ENCODE measurements at places on chromosomes 7 and 10.
A peak's percentile ranks its signal among the peaks of the same experiment; 100 is the strongest.

DNA sequence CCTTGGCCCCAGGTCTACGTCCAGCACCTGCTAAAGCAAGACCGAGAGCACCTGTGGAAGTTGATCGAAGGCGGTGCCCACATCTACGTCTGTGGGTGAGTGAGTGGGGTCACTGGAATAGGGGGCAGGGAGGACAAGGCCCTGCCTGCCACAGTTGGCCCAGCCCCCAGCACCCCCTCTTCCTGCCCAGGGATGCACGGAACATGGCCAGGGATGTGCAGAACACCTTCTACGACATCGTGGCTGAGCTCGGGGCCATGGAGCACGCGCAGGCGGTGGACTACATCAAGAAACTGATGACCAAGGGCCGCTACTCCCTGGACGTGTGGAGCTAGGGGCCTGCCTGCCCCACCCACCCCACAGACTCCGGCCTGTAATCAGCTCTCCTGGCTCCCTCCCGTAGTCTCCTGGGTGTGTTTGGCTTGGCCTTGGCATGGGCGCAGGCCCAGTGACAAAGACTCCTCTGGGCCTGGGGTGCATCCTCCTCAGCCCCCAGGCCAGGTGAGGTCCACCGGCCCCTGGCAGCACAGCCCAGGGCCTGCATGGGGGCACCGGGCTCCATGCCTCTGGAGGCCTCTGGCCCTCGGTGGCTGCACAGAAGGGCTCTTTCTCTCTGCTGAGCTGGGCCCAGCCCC is 8.1 kb downstream of the TMEM120A start:
- no peak for DNase-seq

DNA sequence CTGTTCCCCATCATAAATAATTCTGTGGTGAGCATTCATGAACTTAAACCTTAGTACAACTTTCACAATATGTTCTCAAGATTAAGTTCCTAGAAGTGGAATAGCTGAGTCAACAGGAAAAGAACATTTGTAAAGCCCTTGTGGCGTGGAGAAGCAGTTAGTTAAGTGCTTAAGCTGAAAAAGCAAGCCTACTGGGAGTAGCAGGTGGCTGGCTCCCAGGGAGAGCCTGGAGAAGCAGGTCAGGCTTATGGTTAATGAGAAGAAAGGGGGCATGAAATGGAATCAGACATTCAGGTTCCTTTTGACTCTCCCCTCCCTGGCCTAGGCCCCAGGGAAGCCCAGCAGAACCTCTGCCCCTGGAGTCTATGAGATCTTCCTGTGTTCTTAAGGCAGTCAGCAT is 35.3 kb downstream of the VSTM4 start:
- DNase-seq = no peak

GRCh38 chr10:12649012-12649584 is 299.8 kb downstream of the CAMK1D start:
- no peak for DNase-seq

DNA sequence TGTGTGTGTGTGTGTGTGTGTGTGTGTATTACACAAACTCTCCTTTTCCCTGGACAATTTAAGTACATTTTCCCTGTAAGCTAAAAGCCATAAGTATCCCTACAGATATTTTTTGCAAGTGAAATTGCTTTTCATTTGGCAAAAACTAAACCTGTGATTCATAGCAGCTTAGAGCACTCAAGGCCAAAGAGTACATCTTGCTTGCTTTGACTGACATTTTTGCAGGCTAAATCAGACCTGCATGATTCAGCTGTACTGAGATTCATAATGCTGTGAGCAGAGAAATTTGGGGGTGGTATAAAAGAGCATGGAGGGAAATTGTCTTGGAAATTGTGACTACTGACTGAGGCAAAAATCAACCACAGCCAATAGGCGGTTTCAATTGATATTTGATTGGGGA is 500.4 kb downstream of the GFRA1 start:
- no peak for DNase-seq

DNA sequence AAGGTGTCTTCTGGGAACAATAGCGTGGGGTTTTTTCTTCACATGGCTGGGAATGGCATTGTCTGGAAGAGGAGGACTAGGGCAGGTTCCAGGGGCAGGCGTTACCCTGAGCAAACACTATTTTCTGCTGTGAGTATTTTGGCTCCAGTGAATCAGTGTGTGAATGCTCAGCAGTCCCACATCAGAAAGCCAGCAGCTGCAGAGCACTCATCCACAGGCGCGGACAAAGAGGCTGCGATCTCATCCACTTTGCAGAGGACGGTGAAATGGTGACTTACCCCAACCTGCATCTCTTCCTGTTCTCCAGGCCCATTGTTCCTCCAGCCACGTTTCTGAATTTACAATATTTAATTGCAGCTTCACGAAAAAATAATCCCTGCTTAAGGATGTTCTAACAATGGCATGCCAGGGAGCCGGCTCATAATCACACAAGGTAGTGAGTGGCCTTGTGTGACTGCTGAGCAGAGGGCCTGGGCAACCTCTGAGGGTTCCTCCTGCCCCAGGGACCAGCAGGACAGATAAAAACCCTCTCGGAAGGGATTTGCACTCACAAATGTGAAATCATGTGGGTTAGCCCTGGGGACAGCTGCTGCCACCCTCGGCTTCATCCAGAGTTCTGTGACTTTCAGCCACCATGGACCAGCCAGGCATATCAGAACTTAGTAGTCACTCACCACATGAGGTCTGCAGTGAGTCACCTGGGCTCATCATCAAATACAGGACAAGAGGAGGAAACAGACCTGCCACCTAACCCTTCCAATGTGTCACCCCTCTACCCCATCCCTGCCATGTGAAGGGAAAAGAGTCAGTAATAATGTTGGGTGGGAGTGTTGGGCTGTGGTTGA is 65.0 kb upstream of the EN2 start:
- peak; percentile 42 for DNase-seq

- DNase-seq = no peak
Measured at GRCh38 chr7:89987665-89988064, 166.6 kb upstream of the STEAP1 start.

- DNase-seq = no peak
Measured at GRCh38 chr10:48786606-48787282, 102.1 kb downstream of the WDFY4 start.

DNA sequence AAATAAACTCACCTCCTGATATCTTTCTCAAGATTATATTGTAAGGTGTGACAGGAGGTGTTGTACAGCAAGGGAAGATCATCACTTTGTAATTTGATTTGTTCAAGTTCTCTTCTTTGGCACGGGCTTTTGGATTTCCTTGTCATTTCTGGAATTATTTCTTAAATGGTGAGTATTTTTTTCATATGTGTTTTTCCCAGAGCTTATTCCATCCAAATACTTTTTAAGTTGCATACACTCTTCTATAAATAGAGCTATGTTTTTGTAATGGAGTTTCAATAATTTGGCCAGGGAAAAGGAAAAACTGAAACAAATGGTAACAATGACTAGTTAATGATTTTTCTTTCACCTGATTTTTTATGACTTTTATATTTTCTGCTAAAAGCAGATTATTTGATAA is 92.5 kb downstream of the CFAP58 start:
- DNase-seq = no peak

GRCh38 chr10:14052931-14053330 is 277.8 kb downstream of the FRMD4A start:
- no peak for DNase-seq

DNA sequence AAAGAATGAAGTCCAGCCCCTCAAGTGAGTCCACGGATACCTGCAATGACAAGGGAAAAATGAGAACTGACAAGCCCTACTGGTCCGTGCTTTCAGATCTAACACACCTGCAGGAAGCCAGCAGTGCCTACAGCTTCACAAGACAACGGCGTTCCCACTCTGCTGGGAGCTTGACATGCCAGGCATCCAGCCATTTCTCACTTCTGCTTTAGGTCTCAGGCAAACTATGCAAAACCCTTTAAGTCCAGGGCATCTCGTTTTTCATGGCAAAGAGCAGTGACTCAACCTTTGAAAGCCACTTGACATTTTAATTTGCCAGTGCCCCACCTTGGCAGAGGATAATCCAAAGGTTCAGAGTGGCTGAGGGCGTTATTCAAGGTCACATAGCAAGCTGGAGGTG is 49.1 kb upstream of the GPAM start:
- DNase-seq = no peak

DNA sequence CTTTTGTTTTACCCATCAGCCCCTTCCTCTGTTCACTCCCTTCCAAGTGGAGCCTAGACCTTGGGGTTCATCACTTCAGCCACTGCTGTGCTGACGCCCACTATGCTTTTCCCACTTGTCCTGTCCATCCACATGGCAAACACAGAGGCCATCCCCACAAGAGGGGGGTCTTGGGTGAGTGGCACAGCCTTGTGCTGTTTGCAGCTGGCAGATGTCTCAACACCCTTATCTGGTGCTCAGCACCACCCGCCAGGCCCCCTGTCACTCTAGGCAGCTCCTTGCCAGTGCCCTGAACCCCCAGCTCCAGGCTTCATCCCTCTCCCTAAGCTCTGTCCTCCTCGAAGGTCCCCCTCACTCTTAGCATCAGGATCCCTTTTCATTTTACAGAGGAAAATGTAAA is 13.1 kb downstream of the BLVRA start:
- no peak for DNase-seq

- no peak for DNase-seq
Measured at GRCh38 chr10:131311661-131312477, at the start of gene TCERG1L. TCERG1L (minus strand) TSS chr10:131311721; CDS start chr10:131311635, 86 bp downstream.

DNA sequence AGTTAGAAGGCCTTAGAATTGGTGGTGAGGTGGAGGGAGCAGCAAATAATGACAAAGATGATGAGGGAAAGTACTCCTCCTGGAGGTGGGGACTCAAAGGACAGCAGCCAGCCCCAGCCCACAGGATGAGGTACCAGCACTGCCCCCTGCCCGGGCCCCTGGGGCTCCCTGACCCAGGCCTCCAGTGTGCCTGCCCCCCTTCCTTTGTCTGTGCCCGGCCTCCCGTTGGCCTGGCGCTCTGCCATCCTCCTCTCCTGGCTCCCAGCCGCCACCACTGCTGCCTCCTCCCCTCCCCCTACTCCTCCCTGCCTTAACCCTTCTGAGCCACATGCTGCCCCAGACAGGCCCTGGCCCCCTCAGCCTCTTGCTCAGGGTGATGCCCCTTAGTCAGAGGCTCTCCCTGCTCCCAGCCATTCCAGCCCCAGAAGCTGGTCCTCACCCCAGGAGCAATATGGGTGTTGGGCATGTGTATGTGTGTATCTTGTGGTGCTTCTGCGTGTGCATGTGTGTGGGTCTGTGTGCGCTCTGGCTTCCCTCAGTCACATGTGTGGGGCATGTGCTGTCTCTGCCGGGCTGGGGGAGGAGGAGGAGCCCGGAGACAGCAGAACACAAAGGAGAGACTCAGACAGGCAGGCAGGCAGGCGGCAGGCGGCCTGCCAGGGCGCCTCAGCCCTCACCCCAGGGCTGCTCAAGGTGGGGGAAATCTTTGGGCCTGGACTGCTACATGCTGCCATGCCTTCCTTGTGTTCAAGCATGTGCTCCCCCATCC is 2.6 kb downstream of the LDB1 start:
- DNase-seq = no peak

- peak; percentile 95 for DNase-seq
Measured at GRCh38 chr7:158432369-158433341, 155.0 kb downstream of the PTPRN2 start.

GRCh38 chr10:84607044-84607443 is 278.7 kb downstream of the CCSER2 start:
- DNase-seq = no peak
